ENCODE measurements at places on chromosomes 12 and 14.

DNA sequence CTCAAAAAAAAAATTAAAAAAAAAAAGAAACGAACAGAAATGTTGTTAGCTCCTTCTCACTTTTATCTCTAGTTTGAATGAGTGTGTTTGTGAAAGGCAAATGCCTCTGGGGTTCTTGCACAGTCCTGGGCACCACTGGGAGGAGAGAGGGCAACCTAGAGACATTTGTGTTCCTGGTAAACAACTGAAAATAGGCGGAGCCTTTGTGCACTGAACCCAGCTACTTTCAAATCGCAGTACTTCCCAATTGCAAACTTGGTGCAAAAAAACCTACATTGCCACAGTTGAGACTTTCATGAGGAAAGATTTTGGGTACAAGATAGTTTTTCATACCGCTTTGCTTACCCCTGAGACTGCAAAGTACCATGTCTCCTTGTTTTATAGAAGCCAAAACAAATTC, 430.0 kb downstream of the ZFP36L1 start:
- no peaks in the 10 kb centered on the region for H3K27me3 ChIP-seq
- H3K27ac ChIP-seq = no peak overlapping the region
- H3K4me3 ChIP-seq = no peak overlapping the region
- no peak for DNase-seq

GRCh38 chr12:26122681-26123481, 2.0 kb downstream of the BHLHE41 start:
- DNase-seq = peak; percentile 72
- H3K36me3 ChIP-seq = no peaks in the 10 kb centered on the region
- peaks cover 5% of the 10 kb centered on the region for H3K4me1 ChIP-seq
- no peaks in the 10 kb centered on the region for H3K27me3 ChIP-seq
- peak overlapping the region; percentile 91 for H3K4me3 ChIP-seq

DNA sequence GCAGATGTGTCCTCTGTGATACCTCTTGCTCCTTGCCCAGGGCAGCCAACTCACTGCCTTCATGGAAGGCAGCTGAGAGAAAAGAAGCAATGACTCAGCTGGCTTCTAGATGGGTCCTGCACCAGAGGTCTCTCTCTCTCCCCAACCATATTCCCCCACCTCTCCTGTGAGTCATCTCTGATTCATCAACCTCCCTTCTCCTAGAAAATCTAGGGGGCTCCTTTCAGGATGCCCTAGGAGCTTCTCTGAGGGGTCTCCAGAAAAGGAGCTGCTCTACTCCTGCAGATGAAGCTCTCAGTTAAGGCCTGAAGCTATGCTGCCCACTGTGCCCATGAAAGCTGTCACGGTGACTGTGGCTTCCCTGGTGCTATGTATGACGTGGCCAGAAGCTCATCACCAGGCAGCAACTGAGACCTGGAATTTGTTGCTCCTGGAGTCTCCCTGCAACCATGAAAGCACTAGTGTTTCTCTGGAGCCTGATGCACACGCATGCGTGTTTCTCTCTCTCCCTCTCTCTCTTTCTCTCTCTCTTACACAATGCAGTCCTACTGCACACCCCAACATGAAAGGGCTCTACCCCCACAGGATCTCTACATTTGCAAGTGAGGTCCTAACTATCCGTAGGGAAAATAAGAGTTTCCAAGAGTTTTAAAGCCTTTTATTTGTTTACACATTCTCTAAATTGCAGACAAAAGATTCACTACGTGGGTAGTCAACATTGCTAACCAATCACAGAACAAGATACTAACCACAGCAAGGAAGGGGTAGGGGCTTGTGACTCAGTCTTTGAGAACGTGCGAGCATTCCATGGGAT, 285.3 kb downstream of the DPF3 start:
- H3K27me3 ChIP-seq = no peaks in the 10 kb centered on the region
- peaks cover 48% of the 10 kb centered on the region for H3K4me1 ChIP-seq
- H3K4me3 ChIP-seq = peak overlapping the region; percentile 13
- H3K27ac ChIP-seq = peak overlapping the region; percentile 95
- DNase-seq = peak; percentile 97

DNA sequence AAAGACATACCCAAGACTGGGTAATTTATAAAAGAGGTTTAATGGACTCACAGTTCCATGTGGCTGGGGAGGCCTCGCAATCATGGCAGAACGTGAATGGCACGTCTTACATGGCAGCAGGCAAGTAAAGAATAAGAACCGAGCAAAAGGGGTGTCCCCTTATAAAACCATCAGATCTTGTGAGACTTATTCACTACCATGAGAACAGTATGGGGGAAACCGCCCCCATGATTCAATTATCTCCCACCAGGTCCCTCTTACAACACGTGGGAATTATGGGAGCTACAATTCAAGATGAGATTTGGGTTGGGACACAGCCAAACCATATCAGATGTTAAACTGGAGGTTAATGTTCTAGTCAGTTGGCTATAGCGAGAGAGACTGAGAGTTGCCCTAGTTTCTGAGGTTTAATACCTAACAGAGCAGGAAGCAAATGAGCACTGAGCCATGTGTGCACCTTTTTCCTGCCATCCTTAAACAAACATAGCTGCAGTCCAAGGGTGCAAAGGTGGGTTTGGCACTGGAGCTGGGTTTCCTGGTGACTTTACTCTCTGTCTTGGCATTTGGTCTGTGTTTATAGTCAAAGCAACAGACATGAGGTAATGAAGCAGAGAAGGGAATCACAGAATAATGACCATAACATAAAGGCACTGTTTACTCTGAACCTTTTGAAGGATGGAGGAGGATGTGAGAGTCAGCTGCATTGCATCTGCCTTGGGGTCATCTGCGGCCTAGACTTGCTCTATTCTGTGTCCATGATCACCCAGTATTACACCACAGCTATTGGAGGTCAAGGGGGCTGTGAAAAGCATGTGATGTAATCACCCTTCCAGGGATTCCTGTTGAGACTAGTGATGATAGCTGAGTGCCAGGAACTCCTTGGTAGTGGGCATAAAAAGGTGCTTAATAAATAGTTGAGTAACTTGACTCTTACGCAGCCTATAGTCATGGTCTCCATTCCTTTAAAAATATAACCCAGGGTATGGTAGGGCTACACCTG, 83.6 kb upstream of the USP44 start:
- H3K27ac ChIP-seq = peak overlapping the region; percentile 89
- no peak overlapping the region for H3K4me3 ChIP-seq
- H3K27me3 ChIP-seq = no peaks in the 10 kb centered on the region
- H3K4me1 ChIP-seq = peaks cover 13% of the 10 kb centered on the region
- no peaks in the 10 kb centered on the region for H3K36me3 ChIP-seq

GRCh38 chr12:14263742-14264141, 101.7 kb upstream of the ATF7IP start:
- no peaks in the 10 kb centered on the region for H3K36me3 ChIP-seq
- H3K4me3 ChIP-seq = no peak overlapping the region
- H3K27me3 ChIP-seq = no peaks in the 10 kb centered on the region
- DNase-seq = no peak
- H3K4me1 ChIP-seq = peaks cover 10% of the 10 kb centered on the region

GRCh38 chr14:32332415-32333316, 3.6 kb downstream of the AKAP6 start:
- peaks cover 1% of the 10 kb centered on the region for H3K4me1 ChIP-seq
- H3K27ac ChIP-seq = no peak overlapping the region
- H3K27me3 ChIP-seq = no peaks in the 10 kb centered on the region
- H3K4me3 ChIP-seq = no peak overlapping the region

DNA sequence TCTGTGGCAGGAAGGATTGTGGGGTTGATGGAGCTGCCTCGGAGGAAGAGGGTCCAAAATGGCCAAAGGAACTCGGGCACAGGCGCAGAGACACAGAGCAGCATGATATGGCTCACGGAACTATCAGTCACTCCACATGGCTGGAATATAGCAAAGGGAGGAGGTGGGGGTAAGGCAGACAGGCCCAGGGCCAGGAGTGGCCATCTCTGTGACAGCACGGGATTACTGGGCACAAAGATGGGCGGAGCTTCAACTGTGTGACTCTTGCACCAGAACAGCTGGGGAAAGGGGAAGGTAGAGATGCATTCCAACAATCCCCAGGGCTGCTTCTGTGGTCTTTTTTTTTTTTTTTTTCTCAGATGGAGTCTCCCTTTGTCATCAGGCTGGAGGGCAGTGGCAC, 24.8 kb upstream of the EML1 start:
- H3K4me3 ChIP-seq = no peak overlapping the region
- peak; percentile 58 for DNase-seq
- H3K36me3 ChIP-seq = no peaks in the 10 kb centered on the region
- H3K4me1 ChIP-seq = peaks cover 5% of the 10 kb centered on the region
- H3K27me3 ChIP-seq = no peaks in the 10 kb centered on the region

GRCh38 chr12:116187151-116187511, 90.4 kb downstream of the MED13L start:
- peaks cover 4% of the 10 kb centered on the region for H3K4me1 ChIP-seq
- no peaks in the 10 kb centered on the region for H3K36me3 ChIP-seq
- H3K27ac ChIP-seq = no peak overlapping the region
- no peak overlapping the region for H3K4me3 ChIP-seq
- DNase-seq = peak; percentile 47
- no peaks in the 10 kb centered on the region for H3K27me3 ChIP-seq

- no peak overlapping the region for H3K27ac ChIP-seq
- H3K36me3 ChIP-seq = no peaks in the 10 kb centered on the region
- H3K4me3 ChIP-seq = no peak overlapping the region
- DNase-seq = peak; percentile 31
Observed at GRCh38 chr14:86057018-86057667, 527.2 kb downstream of the FLRT2 start.

DNA sequence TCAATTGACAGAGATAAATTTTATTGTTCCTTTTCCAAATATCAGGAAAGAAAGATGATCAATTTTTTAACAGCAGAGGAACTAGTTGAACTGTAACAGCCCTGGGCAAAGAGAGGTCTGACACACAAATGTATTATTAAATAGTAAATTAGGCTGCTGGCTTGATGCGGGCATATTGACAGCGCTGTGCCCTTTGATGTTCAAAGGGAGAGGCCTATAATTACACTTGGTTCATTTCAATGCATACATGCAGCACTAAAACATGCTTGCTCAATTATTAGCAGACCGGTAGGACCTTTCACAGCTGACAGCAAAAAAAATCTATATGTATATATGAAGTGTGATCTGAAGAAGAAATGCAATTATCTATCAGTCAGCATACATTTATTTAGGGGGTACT, 219.8 kb downstream of the SLC2A13 start:
- no peaks in the 10 kb centered on the region for H3K36me3 ChIP-seq
- no peak overlapping the region for H3K4me3 ChIP-seq
- H3K27me3 ChIP-seq = no peaks in the 10 kb centered on the region
- no peak overlapping the region for H3K27ac ChIP-seq
- DNase-seq = no peak
- H3K4me1 ChIP-seq = no peaks in the 10 kb centered on the region

DNA sequence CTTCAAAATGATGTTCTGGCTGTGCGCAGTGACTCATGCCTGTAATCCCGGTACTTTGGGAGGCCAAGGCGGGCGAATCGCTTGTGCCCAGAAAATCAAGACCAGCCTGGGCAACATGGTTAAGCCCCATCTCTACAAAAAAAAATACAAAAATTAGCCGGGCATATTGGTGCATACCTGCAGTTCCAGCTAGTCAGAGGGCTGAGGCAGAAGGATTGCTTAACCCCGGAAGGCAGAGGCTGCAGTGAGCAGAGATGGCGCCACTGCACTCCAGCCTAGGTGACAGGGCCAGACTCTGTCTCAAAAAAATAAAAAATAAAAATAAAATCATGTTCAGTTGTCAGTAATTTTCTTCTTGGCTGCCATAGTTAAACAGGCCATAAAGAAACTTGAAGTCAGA, 245.9 kb upstream of the USP15 start:
- no peak overlapping the region for H3K27ac ChIP-seq
- H3K36me3 ChIP-seq = no peaks in the 10 kb centered on the region
- no peak overlapping the region for H3K4me3 ChIP-seq
- no peak for DNase-seq

DNA sequence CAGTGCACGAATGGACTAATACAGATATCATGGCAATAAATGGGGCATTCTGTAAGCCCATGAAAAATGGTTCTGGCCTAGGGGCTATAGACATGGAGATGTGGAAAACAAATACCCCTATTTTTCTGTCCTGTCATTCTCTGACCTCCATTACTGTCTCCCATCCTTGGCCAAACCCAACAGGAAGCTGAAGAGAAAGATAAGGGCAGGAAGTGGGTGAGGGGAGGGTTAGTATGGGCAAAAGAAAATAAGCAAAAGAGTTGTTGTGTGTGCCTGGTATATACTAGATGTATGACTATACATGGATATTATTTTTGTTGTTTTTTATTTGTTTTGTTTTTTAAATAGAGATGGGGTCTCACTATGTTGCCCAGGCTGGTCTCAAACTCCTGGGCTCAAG, 339.3 kb downstream of the PCNX1 start:
- H3K27ac ChIP-seq = no peak overlapping the region
- H3K4me1 ChIP-seq = no peaks in the 10 kb centered on the region
- no peaks in the 10 kb centered on the region for H3K27me3 ChIP-seq
- DNase-seq = no peak
- H3K36me3 ChIP-seq = no peaks in the 10 kb centered on the region
- H3K4me3 ChIP-seq = no peak overlapping the region

- no peaks in the 10 kb centered on the region for H3K36me3 ChIP-seq
- peak; percentile 49 for DNase-seq
Observed at GRCh38 chr14:105491366-105491973, 424 bp downstream of the TEDC1 start.

DNA sequence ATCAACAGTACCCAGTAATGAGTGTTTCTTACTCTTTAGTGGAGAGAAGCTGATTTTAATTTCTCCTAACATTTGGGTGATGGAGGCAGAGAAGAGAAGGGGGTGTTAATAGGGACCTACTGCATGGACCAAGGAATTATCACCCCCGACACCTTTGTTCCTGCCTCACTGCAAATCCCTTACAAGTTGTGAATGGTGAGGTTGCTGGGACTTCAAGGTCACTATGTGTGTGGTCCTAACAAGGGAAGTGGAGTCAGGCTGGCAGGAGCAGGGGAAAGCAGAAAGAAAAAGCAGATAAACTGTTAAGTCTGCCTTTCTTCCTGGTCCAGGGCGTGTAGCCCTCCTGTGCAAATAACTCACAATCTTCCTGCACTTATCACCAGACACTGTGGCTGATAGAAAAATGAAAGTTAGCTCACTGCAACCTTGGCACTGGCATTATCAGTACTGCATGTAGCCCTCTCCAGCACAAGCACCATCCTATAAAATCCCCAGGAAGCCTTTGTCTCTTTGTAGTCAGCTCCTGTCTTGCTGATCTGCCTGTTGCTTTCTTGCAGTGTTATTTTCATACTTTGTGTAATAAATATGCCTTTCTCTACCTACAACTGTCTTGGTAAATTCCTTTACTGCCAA, 112.3 kb upstream of the DNM1L start:
- DNase-seq = no peak
- no peaks in the 10 kb centered on the region for H3K27me3 ChIP-seq
- H3K4me3 ChIP-seq = no peak overlapping the region
- peak overlapping the region; percentile 29 for H3K27ac ChIP-seq

- no peaks in the 10 kb centered on the region for H3K36me3 ChIP-seq
- H3K4me1 ChIP-seq = no peaks in the 10 kb centered on the region
- no peak for DNase-seq
- no peak overlapping the region for H3K4me3 ChIP-seq
- no peaks in the 10 kb centered on the region for H3K27me3 ChIP-seq
Observed at GRCh38 chr12:19896041-19896440, 456.7 kb downstream of the AEBP2 start.

- H3K4me3 ChIP-seq = no peak overlapping the region
- H3K36me3 ChIP-seq = peaks cover 27% of the 10 kb centered on the region
- no peak overlapping the region for H3K27ac ChIP-seq
- DNase-seq = peak; percentile 99
- peaks cover 5% of the 10 kb centered on the region for H3K4me1 ChIP-seq
Observed at GRCh38 chr12:101925361-101925760, 48.0 kb downstream of the DRAM1 start.

GRCh38 chr12:254039-254438, 8.6 kb downstream of the SLC6A13 start:
- no peaks in the 10 kb centered on the region for H3K36me3 ChIP-seq
- H3K27me3 ChIP-seq = peaks cover 27% of the 10 kb centered on the region
- no peak overlapping the region for H3K27ac ChIP-seq
- no peak overlapping the region for H3K4me3 ChIP-seq
- DNase-seq = no peak
